ENCODE measurements at places on chromosomes 5 and 9.

GRCh38 chr9:94156348-94157049 is 72.2 kb downstream of the PTPDC1 start:
- no peak for DNase-seq

DNA sequence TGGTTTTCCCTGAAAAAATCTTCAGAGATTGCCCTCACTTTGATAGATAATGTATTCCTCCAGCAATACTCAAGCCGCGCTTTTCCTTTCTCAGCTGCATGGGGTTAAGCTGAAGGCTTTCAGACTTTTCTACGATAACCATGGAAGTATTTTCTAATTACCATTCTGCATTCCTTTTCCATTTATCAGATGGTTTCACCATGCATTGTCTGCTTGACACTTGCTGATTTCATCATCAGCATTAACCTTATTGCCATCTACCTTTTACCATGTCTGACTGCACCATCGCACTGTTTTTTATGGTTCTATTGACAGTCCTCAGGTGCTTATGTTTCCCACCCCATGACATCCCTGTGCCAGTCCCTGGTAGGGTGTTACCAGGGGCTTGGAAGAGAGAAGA is 91.6 kb downstream of the DMAC1 start:
- no peak for DNase-seq

DNA sequence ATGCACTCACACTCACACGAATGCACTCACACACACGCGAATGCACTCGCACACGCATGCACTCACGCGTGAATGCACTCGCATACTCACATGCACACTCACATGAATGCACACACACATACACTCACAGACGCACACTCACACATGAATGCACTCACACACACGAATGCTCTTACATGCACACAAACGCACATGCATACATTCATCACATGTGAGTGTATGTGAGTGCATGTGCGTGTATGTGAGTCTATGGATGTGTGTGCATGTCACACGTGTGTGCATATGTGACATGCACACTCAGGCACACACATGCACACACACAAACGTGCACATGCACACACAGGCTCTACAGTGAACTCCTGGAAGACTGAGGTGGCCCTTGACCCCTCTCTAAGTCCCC is 121.7 kb downstream of the ADAMTS2 start:
- DNase-seq = no peak

DNA sequence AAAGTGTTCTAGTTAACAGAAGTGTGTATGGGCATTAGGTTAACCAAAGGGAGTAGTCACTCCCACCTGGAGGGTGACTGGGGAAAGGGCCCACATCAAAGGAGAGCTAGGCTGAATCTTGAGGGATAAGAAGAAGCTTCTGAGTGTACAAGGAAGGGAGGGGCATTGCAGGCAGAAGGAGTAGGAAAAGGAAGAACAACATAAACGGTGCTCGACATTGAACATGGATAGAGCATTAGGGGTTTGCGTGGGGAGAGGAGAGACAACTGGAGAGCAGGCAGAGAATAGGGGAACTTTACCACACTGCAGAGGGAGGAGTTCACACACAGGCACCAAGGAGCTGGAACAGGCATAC is 5.3 kb upstream of the GLRX start:
- no peak for DNase-seq

- DNase-seq = no peak
Observed at GRCh38 chr5:158414333-158414762, 555.4 kb upstream of the CLINT1 start.

DNA sequence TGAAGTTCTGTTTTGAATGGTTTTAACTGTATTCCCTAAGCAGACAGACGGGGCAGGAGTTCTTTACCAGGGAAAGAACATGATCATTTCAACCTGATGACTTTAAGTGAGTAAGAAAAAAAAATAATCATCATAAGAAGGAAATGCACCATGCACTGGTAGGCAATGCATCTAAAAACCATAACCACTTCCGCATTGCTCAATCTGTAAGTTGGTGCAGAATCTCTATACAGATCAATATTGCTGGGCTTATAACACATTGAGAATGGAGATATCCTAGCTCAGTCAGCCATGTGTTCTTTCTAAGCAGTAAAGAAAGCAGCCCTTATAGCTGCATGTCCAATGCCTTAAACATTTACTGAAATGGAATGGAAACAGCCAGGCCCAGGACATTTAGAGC is 407.1 kb upstream of the DMAC1 start:
- DNase-seq = no peak

DNA sequence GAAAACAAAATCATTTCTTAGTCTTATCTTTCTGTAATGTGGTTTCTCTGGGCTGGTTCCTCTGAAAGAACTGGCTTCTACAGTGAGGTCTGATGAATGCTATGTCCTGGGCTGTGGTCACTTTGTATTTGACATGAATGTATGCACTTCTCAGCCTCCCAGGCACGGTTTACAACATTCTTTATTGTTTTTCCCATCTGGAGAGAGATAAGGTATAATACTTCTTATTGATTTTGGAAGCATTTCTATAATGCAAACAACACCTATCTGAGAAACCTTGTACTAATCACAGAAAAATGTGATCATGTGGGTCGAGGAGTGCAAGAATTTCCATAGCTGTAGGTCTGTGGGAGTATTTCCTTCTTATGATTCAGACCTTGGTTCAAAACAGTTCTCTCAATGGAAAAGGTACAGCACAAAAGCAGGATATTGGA is 46.9 kb downstream of the ACTBL2 start:
- DNase-seq = no peak

DNA sequence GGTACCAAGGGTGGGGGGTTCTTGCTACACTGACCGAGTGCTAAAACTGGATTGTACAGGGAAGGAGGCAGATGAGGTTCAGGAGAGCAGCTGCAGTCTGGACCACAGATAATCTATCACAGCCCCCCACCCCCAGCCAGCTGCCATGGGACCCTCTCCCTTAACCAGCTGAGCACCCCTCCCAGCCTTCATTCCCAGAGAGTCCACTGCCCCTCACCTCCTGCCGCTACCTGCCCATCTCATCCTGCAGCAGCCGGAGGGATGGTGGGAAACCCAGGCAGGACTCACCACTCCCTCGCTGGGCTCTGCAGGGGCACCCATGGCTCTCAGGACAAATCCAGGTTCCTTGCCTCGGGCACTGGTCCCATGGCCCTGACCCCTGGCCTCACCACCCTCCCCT is 66.7 kb downstream of the MRPL36 start:
- DNase-seq = no peak

- DNase-seq = peak; percentile 74
Observed at GRCh38 chr5:16178745-16179372, 732 bp downstream of the MARCHF11 start.

- no peak for DNase-seq
Observed at GRCh38 chr9:237858-238345, 23.2 kb downstream of the DOCK8 start.

DNA sequence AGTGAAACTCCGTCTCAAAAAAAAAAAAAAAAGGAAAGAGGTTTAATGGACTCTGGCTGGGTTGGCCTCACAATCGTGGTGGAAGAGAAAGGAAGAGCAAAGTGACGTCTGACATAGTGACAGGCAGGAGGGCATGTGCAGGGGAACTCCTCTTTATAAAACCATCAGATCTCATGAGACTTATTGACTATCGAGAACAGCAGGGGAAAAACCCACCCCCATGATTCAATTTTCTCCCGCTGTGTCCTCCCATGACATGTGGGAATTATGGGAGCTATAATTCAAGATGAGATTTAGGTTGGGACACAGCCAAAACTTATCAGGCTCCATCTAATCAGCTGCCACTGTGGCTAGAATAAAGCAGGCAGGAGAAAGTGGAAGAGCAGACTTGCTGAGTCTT is 610.4 kb upstream of the NUDT12 start:
- no peak for DNase-seq

All from right renal cortex interstitium (tissue), 3 donors.